Iris pigment epithelial cell (primary cell): ENCODE measurements at places on chromosomes 7 and 10.

- DNase-seq, result no peak
Measured at GRCh38 chr7:137296576-137296975, 47.0 kb downstream of the PTN start.

GRCh38 chr7:134024739-134025138 is 102.4 kb upstream of the LRGUK start:
- peak; percentile 4 for DNase-seq

- DNase-seq, result no peak
Measured at GRCh38 chr10:95462740-95463667, 98.2 kb downstream of the SORBS1 start.

DNA sequence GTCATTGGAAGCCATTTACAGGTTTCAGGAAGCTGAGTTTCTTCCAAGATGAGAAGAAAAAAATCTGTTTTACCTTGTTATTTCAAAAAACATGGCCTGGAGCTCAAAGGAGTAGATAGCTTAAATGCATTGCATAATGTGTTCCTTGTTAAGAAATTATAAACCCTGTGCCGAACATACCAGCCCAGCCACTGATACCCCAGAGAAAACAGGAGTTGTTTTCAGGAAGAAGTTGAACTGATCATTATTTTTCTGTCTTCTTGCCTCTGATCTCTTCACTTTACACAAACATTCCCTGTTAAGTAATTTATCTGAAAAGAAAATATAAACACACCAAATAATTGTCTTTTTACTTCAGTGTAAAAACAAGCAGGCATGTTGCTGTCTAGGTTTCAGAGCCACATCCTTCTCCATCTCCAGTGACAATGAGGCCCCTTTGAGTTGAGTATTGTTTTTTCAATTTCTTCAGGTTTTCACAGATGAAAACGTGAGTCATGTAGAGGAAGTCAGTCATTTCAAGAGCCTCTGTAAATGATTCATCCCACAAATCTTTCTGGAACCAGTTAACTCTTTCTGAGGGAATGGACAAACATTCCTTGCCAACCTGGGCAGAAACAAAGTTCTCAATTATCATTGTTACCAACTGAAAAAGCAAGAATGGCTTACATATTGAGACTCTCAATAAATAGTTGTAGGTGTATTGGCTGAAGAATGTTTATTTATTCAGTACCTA is 244.2 kb downstream of the IPMK start:
- DNase-seq, result peak; percentile 88

GRCh38 chr7:107138696-107139420 is 29.9 kb upstream of the HBP1 start:
- DNase-seq, result peak; percentile 65

DNA sequence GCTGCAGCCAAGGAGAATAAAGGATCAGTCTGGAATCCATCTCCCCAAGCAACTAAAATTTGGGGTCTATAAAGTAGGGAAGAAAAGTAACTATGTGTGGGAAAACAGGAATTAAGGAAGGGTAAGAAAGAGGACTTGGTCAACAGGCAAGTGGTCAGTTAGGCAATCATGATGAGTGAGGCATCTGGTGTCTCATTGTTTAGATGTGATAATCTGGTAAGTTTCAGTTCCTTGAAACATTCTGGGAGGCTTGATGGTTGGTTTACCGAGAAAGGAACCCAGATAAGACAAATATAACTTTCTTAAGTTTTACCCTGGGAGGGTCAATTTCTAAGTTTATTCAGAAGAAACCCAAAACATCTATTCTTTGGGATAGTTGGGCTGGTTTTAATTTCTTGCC is 22.3 kb downstream of the HYAL4 start:
- peak; percentile 61 for DNase-seq
